ENCODE measurements at places on chromosomes 13 and 19.

DNA sequence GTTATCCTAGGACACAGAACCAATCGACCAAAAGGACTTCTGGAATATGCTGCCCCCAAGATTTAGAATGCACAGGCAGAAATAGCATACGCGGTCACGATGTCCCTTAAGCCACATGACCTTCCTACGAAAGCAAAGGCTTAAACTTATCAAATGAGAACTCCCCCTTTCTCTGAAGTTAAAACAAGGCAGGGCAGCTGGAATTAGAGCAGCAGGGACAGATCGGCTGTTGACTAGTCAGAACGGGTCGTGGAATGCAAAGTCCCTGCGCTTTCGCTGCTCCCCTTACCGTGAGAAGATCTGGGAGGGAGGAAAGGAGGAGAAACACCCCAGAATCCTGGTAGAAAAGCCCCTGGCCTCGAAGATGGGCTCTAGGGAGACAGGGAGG, 799 bp upstream of the USPL1 start:
- DNase-seq: no peak

DNA sequence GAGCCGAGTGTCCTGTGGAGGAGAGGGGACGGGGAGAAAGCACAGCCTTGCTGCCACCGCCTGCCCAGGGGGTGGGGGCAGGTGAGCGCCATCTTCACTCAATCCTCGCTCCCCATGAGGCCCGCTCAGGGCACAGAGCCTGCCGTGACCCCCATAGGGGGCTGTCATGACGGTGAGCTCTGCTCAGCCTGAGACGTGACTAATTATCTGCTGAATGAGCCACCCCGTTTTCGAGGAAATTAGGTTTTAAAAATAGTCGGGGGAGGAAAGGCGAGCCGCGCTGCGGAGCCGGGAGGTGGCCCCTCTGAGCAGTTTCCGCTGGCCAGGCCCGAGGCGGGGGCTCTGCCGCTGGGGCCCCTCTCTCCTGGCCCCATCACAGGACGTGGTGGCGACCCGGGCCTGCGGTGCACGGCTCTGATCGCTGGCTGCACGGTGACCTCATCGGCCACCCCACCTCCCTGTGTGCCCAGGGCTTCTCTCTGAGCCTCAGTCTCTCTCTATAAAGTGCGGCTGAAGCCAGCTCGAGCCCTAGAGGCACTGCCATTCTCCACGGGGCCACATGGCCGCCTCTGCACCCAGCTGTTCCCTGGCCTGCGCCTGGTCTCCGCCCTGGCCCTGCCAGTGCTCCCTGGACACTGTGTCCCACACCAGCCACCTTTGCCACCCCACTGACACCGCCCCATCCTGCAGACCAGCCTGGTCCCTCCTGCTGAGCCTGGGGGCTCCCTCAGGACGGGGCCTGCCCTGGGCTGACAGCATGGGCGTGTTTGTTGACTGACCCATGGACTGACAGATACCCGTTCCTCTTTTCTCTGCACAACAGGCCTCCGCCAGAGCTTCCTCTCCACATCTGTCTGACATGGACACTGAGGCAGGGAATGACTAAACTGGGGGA, 28.3 kb downstream of the PIP5K1C start:
- peak; percentile 24 for DNase-seq

DNA sequence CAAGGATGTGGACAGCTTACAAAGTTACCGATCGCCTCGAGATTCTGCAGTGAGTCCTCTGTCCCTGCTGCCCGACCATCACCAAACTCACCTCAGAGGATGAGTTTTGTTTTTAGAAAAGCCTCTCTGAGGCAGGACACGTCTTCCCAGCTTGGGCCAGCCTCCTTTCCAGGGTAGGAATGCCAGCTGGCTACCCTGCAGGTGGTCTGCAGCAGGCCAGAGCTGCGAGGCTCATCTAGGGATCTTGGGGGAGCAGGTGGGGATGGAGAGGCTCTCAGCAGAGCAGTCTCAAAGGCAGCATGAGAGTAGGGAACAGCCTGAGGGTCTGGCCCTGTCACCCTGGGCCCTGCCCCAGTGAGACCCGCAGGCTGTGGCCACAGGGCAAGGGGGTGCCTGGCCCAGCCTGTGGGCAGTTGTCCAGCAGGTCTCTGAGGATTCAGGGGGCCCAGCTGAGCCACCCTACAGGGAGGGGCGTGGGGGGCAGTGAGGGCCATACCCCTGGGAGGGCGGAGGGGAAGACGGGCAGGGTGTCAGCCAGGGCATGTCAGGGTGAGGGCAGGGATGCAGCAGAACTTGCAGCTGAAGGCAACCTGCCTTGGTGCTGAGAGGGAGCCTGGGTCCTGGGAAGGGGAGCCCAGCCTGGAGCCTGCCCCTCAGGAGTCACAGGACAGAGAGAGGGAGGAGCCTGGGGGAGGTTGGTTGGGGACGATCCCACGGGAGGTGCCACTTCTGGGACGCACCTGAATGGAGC, 57.3 kb upstream of the TPM4 start:
- DNase-seq: no peak

- DNase-seq: no peak
Observed at GRCh38 chr13:74886502-74886901, 595.5 kb downstream of the TBC1D4 start.

DNA sequence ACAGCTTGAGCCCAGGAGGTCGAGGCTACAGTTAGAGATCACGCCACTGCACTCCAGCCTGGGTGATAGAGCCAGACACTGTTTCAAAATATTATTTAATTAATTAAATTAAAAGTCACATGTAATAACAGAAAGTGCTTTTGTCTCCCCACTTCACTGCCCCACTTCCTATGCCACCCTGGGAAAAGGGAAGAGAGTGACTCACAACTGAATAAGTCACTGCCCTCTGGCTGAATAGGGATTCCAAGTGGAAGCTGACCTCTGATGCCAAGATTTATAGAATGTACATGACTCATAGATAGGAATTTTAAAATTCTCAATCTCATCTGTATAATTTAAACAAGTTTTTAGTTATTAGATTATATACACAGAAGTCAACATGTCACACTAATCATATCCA, 22.2 kb upstream of the ERVV-1 start:
- DNase-seq: no peak

DNA sequence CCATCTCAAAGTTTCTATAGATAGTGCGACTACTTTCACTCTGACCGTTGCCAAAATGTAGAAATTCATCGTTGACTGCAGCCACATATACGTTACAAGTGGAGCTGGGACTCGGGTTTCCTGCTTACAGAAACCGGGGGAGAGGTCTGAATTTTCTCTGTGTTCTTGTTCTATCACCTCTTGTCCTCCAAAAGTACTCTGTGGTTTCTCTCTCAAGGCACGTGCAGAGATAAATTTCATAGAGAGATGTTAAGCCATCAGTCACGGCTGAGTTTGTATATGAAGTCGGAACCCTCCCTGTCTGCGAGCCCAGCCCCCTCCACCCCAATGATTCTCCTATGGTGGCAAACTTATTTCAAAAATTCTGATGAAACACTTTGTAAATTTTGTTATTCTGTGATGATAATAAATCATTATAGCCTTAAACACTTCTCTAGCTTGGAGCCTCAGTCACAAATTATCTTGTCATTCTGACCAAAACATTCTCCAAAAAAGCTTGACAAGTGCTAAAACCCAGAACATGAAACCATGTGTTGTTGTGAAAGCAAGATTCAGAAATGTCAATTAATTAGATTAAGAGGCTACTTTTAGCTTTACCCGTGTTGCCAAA, 87.5 kb downstream of the TSHZ3 start:
- DNase-seq: no peak

DNA sequence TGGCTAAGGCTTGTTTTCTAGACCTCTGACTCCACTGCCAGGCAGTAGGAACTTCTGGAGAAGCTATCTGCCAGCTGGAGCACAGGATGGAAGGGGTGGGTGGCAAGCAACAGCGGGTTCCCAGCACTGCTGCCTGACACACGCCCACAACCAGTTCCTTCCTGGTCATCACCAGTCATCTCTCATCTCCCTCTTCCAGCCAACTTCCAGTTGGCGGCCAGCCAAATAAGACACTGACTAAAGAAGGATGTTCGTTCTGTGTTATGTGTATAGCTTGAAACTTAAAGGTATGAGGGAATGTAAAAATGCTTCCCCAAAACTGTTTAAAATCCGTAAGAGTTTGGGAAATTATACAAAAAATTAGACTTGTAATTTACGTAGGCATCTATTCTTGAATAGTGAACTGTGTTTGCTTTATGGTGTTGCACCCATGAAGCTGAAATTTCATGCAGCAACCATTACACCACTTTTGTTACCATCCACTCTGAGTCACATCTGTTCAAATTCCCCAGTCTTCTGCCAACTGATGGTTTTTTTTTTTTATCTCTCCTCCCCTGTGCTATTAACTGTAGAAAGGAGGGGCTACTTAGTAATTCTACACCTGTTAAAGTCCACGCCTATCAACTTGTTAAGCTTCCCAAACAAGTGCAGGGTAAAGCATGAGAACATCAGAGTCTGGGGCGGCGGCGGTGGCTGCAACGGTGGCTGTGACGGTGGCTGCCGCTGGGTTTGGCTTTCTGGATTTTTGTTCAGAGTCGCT, 86.2 kb upstream of the FRY start:
- DNase-seq: no peak

GRCh38 chr13:101795025-101795424, 342.6 kb downstream of the ITGBL1 start:
- no peak for DNase-seq

DNA sequence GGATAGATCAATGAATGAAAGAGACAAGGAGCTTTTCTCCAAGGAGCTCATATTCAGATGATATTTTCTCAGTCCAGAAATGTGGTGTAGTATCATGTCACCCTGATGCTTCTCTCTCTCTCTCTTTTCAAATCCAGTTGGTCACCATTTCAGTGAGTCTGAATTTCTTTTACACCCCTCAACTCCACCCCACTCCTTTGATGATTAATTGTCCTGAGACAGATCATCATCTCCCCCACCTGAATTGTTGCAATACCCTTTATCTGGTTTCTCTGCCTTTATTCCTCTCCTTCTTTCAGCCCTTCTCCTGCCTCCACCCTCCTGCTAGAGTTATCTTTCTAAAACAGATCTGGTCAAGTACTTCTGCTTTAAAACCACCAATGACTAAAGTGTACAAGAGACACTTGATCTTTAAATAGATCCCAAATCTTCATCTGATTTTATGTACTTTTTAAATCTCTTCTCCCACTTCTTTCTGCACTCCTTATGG, 299.8 kb downstream of the KLF5 start:
- no peak for DNase-seq

- DNase-seq: peak; percentile 88
Observed at GRCh38 chr19:40464059-40465024, 1.2 kb downstream of the BLVRB start.

DNA sequence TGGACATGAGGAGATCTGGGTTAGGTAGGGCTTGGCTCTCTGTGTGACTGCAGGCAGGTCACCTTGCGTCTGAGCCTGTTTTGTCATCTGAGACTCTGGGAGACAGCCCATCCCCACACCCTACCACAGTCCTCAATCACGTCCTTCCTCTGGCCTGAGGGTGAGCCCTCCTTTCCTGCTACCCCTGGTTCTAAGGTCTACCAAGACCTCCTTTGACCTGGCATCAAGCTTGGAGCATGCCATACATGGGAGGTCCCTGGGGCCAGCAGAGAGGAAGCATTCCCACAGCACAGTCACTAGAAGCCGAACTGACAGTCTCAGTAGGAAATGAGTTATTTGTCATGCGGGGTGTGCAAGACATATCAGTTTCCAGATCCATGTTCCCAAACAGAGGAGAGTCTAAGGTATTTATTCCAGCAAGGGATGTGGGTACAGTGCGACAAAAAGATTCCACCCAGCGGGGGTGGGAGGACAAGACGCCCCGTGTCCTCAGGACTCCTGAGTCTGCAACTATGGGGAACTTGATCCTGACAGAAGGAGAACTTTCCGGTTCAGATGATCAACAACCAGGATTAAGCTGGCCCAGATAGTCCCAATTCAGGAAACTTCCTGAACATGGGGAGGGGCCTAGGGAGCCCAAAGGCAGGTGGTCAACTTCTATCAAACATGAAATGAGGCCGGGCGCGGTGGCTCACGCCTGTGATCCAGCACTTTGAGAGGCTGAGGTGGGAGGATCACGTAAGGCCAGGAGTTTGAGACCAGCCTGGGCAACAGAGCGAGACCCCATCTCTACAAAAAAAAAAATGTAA, 9.5 kb downstream of the ARRDC2 start:
- no peak for DNase-seq

GRCh38 chr13:48236528-48237353, 3.7 kb downstream of the ITM2B start:
- no peak for DNase-seq

- no peak for DNase-seq
Observed at GRCh38 chr13:98285317-98285716, 108.2 kb upstream of the RNF113B start.

- DNase-seq: no peak
Observed at GRCh38 chr13:104318121-104318520, 1251.9 kb upstream of the SLC10A2 start.

- DNase-seq: peak; percentile 41
Observed at GRCh38 chr19:36215276-36216123, 594 bp downstream of the ZNF146 start.

GRCh38 chr13:23467048-23467931, 33.8 kb upstream of the SACS start:
- no peak for DNase-seq

GRCh38 chr13:20391597-20392452, 133.8 kb downstream of the CRYL1 start:
- DNase-seq: no peak

DNA sequence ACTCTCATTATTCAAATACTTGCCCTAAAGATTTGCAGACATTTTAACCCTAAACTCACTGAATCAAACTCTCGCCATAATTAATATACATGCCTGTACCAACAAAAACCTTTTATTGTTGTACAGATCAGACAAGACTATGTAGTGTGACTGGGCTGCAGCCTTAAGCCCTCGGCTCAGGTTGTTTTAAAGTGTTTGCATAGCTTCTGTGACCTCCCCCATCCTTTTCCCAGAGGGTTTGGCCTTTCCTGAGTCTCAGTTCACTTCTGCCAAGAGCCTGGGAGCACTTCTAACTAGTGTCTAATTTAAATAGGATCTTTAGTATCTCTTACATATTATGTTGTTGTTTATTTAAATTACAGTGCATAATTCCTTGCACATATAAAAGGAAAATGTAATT, 158.2 kb downstream of the HS6ST3 start:
- no peak for DNase-seq

- DNase-seq: no peak
Observed at GRCh38 chr13:46490129-46490528, 62.8 kb upstream of the LRCH1 start.

DNA sequence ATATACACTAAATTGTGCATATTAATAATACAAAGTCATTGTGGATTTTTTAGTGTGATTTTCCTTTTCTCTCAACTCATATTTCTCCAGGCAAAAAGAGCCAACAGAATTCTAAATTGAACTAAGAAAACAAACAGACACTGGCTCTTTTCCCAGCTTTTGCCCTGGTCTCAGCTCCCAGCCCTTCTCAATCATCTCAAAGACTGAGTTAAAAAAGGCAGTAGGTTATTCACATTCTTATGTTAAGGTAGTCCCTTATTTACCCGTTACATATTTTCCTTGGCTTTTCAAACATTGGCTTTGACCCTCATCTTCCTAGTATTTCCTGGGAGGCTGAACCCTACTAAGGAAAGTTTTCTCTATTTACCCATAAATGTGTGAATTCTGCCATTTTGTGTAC, 753.6 kb downstream of the LIG4 start:
- DNase-seq: no peak

Data from activated CD4-positive, alpha-beta T cell treated with anti-CD3 and anti-CD28 coated beads, Interleukin-2, amount 50 U/mL, for 48 hours (primary cell).